Activated CD4-positive, alpha-beta T cell treated with anti-CD3 and anti-CD28 coated beads, Interleukin-2, amount 50 U/mL, for 48 hours (primary cell): ENCODE measurements at places on chromosomes 5 and 9.
A peak's percentile ranks its signal among the peaks of the same experiment; 100 is the strongest.

GRCh38 chr5:40682154-40683017 lies 2.7 kb downstream of the PTGER4 start:
- no peak for DNase-seq

- DNase-seq, result no peak
Observed at GRCh38 chr9:95504053-95504963, 12.5 kb downstream of the PTCH1 start.

DNA sequence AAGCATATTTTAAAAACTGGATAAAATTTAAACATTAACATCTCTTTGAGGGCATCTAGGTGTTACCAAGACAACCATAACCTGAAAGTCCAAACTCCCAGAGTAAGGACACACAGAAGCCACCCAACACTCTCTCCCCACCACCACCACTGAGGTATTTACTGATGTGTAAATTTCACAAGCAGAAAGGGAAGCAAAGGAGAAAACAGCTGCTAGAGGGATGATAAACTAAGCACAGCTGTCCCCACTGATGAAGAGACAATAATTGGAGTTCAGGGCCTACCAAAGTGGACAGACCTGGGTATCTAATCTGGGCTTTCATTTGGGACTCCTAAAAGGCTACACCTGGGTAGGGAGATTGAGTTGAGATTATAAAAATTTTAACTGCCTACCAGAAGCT lies 63.6 kb downstream of the FRMD3 start:
- DNase-seq, result no peak

GRCh38 chr9:32251539-32251938 lies 132.9 kb upstream of the ACO1 start:
- DNase-seq, result peak; percentile 11

DNA sequence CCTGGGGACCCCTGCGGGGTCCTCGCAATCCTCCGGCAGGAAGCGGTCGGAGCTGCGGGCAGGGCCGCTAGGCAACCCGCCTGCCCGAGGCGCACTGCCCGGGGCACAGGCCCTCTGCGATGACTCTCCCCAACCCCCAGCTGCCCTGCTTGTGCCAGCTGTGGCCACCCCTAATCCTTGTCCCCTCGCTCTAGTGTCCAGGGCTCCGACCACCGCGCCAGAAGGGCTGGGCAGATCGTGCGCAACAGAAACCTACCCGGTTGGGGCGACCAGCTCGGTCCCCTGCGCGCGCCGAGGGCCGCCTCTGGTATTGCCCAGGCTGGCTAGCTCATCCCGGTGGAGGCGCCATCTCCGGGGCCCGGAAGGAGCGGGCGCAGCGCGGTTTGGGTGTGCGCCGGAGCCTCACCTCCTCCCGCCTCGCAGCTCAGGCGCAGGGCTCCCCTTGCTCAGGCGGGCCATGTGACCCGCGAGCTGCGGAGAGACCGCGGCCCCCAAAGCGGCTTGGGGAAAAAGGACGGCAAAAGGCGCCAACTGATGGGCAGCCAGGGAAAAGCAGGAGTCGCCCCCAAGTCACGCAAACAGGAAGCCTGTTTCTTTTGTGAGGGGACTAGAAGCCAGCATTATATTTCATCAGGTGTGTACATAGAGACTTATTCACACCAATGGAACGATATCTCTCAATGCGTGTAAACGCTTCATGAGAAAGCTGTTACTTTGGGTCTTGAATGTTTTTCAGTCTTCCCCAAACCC lies 46.8 kb upstream of the RNF20 start:
- peak; percentile 23 for DNase-seq

DNA sequence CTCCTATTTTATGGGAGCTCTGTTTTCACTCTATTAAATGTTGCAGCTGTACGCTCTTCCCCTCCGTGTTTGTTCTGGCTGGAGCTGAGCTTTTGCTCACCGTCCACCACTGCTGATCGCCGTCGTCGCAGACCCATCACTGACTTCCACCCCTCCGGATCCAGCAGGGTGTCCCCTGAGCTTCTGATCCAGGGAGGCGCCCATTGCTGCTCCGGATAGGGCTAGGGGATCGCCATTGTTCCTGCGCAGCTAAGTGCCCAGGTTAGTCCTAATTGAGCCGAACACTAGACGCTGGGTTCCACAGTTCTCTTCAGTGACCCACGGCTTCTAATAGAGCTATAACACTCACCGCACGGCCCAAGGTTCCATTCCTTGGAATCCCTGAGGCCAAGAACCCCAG lies 96.2 kb upstream of the PRDM9 start:
- DNase-seq, result no peak

DNA sequence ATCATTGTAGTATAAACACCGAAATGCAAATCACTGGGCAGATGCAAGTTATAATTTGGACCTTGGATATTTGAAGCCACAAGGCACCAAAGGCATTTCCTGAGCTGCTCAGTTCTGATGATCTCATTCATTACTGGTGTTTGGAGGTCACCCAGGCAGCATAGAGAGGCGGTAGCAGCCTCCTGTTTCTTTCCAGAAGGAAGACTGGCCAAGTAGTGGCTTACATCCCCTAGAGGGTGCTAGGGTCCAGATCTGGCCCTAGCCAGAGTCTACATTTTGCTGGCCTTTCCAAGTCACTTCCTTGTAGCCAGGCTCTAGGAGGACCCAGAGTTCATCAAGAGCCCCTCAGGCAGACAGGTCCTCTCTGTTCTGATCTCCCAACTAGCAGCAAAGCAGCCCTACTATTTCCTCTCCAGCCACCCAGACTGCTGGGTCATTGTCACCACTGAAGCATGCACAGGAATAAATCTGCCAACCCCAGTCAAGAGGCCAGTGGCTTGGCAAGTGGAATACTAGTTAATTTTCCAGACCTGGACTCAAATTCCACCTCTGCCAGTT lies 33.4 kb upstream of the TTC1 start:
- no peak for DNase-seq

GRCh38 chr5:25516141-25516540 lies 871.4 kb upstream of the CDH10 start:
- no peak for DNase-seq
